ENCODE measurements at places on chromosomes 6 and 20. TPM values are rescaled to one million over a fixed set of nuclear protein-coding genes. Genes with fewer than 3 reads are reported as not detected.

GRCh38 chr20:50918403-50918802 lies 12.8 kb downstream of the ADNP start:
- peaks cover 38% of the 10 kb centered on the region for H3K4me1 ChIP-seq
- no peak for DNase-seq
- no peak overlapping the region for H3K27ac ChIP-seq
- no peak overlapping the region for H3K4me3 ChIP-seq
- H3K27me3 ChIP-seq, result no peaks in the 10 kb centered on the region

DNA sequence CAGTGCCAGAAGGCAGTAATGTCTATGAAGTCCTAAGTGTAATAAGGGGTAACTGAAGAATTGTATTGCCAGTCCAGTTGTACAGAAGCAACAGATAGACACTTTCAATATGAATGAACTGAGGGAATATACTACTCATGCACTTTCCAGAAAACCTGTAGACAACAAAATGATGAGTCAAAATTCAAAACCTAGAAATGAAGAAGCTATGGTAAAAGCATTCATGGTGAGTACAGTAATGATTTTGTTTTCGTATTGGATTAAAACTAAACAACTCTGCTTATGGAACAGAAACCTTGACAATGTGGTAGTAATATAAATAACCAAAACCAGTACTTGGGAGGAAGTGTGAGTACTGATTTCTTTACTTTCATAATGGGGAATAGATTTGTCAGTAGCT lies 35.0 kb downstream of the ARMC2 start:
- no peaks in the 10 kb centered on the region for H3K36me3 ChIP-seq
- DNase-seq, result no peak
- H3K27me3 ChIP-seq, result no peaks in the 10 kb centered on the region
- no peak overlapping the region for H3K27ac ChIP-seq

DNA sequence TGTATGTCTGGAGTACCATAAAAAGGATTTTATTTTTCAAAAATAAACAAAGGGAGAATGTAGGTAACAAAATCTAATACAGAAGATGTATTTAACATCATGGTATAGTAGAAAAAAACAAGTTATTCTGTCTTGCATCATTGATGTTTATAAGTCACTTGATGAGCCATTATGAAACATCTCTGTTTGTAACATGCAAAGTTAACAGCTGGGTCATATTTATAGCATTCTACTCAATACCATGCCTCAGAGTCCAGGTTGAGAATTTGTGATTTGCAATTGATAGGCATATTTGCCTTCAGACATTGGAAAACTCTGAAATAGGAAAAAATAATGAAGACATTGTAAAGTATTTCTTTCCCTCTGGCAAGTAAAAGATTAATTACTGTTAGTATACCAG lies 52.3 kb upstream of the IL20RA start:
- H3K4me1 ChIP-seq, result no peaks in the 10 kb centered on the region
- H3K27ac ChIP-seq, result no peak overlapping the region
- no peaks in the 10 kb centered on the region for H3K36me3 ChIP-seq
- DNase-seq, result no peak
- peaks cover 3% of the 10 kb centered on the region for H3K27me3 ChIP-seq
- H3K4me3 ChIP-seq, result no peak overlapping the region

DNA sequence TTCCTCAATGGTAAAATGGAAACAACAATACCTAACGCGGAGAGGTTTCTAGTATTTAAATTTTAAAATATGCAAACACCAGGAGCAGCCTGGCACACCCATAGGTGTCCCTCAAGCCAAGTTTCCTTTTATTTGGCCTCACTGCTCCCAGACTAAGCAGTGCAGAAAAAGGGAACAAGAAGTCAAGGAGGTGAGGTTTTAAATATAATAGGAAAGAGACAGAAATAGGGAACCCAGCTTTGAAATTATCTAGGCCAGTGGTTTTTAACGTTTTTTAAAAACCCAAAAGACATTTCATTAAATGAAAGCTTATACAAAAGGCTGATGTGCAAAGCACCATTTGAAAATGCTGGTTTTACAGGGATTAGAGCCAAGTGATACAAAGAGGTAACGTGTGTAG lies 109.6 kb downstream of the SLC22A3 start:
- no peak overlapping the region for H3K4me3 ChIP-seq
- no peak for DNase-seq
- H3K27me3 ChIP-seq, result no peaks in the 10 kb centered on the region
- H3K4me1 ChIP-seq, result peaks cover 6% of the 10 kb centered on the region
- H3K27ac ChIP-seq, result no peak overlapping the region

GRCh38 chr6:75077701-75078100 lies 128.2 kb downstream of the COL12A1 start:
- no peak for DNase-seq
- no peak overlapping the region for H3K4me3 ChIP-seq
- no peaks in the 10 kb centered on the region for H3K36me3 ChIP-seq
- H3K4me1 ChIP-seq, result no peaks in the 10 kb centered on the region

GRCh38 chr6:157631412-157631811 lies 191.6 kb upstream of the SNX9 start:
- H3K27ac ChIP-seq, result no peak overlapping the region
- no peaks in the 10 kb centered on the region for H3K4me1 ChIP-seq
- H3K4me3 ChIP-seq, result no peak overlapping the region
- H3K27me3 ChIP-seq, result no peaks in the 10 kb centered on the region
- DNase-seq, result no peak

DNA sequence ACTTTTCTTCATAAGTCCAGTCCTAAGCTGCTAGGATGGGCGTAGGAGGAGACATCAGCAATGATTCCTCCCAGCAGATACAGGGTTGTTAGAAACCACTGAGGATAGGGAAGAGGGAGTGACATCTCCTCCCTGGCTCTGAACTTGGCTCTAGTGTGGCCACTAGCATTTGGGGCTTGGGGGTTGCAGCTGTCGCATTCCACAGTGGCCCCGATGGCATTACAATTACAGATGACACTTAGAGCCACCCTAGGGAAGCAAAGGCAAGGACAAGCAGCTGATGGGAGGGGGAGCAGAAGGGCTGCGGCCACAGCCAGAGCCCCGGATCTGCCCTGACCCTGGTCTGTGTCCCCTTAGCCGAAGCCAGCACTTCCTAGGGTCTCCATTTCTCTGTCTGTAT lies 9.5 kb upstream of the CDKN1A start:
- H3K27ac ChIP-seq, result no peak overlapping the region
- H3K27me3 ChIP-seq, result no peaks in the 10 kb centered on the region
- H3K4me3 ChIP-seq, result no peak overlapping the region
- DNase-seq, result no peak
- H3K36me3 ChIP-seq, result no peaks in the 10 kb centered on the region

DNA sequence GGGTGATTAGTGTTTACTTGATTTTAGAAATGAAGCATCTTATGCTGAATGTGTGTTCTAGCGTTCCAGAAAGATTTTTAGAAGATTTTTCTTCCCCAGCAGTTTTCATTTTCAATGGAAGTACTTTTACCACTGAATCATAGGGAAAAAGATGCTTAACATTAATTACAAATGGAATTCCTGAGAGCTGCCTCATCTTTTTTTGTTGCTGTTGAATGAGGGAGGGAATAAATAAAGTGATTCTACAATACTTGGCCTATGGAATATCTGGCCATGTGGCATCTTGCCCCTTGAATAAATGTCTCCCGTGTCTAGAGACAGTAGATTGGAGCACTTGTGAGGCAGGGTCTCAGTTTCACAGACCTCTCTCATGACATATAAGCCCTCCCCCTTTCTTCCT lies 44.1 kb upstream of the SLC22A1 start:
- H3K36me3 ChIP-seq, result peaks cover 32% of the 10 kb centered on the region
- H3K4me3 ChIP-seq, result no peak overlapping the region
- no peak for DNase-seq
- H3K27me3 ChIP-seq, result no peaks in the 10 kb centered on the region
- no peaks in the 10 kb centered on the region for H3K4me1 ChIP-seq

GRCh38 chr6:136656121-136656520 lies 105.9 kb upstream of the MAP7 start:
- no peaks in the 10 kb centered on the region for H3K36me3 ChIP-seq
- H3K4me3 ChIP-seq, result no peak overlapping the region
- no peaks in the 10 kb centered on the region for H3K4me1 ChIP-seq
- DNase-seq, result no peak
- H3K27ac ChIP-seq, result no peak overlapping the region

GRCh38 chr20:47654370-47654769 lies 130.9 kb downstream of the SULF2 start:
- no peak overlapping the region for H3K27ac ChIP-seq
- peaks cover 14% of the 10 kb centered on the region for H3K4me1 ChIP-seq
- no peak for DNase-seq

GRCh38 chr6:55869674-55870073 lies 5.7 kb downstream of the BMP5 start:
- DNase-seq, result no peak
- H3K27me3 ChIP-seq, result no peaks in the 10 kb centered on the region
- no peak overlapping the region for H3K4me3 ChIP-seq
- no peaks in the 10 kb centered on the region for H3K4me1 ChIP-seq

Gene OCSTAMP
- not detected for total RNA-seq

Gene CCDC170
- 0.53 TPM for total RNA-seq

Gene SIRPA
- total RNA-seq, result 59.2 TPM
